ENCODE measurements at places on chromosomes 3 and 15.

DNA sequence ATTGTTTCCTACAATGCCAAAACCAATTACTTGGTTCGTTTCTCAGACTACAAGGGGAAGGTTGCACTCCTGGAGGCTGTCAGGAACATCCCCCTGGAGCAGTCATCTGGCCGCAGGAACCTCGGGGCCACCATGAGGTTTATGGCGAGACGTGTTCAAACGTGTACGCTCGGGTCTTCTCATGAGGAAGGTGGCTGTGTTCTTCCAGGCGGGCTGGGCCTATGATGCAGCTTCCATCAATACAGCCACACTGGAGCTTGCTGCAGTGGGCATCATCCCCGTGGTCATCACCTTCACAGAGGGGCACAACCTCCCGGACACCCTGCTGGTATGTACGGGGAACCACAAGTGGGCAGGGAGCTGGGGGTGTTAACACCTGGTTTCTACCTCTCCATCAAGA lies 94.5 kb upstream of the COL6A5 start:
- DNase-seq: no peak

DNA sequence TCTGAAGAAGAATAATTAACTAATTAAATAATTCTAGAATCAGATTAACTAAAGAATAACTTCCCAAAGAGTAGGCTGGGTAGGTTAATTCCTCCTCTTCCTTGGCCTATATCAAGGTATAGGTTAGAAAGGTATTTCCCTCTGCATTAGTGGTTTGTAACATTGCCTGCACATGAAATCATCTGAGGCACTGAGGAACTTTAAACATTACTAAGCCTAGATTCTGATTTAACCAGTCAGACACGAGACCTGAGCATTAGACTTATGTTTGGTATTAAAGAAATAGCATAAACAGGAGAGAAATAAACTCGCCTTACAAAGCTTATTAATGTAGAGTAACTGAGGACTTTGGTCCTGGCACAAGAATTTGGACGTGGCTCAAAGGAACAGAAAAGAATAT lies 84.2 kb downstream of the FGF7 start:
- no peak for DNase-seq

DNA sequence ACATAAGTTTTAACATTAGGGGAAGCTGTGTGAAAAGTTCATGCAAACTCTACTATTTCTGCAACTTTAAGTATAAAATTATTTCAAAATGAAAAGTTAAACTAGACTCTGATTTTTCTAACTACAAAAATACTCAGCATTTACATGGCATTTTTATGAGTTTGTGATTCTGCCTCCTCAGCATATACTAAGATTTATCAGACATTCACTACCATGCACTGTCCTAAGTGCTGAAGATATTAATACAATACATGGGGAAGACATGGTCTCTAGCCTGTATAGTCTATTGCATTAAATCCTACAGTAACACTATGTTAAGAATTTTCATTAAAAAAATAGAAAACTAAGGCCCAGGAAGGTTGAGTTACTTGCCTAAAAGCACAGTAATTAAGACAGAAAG lies 80.7 kb downstream of the ZNF148 start:
- no peak for DNase-seq

GRCh38 chr3:101189796-101190195 lies 130.6 kb downstream of the IMPG2 start:
- DNase-seq: no peak

DNA sequence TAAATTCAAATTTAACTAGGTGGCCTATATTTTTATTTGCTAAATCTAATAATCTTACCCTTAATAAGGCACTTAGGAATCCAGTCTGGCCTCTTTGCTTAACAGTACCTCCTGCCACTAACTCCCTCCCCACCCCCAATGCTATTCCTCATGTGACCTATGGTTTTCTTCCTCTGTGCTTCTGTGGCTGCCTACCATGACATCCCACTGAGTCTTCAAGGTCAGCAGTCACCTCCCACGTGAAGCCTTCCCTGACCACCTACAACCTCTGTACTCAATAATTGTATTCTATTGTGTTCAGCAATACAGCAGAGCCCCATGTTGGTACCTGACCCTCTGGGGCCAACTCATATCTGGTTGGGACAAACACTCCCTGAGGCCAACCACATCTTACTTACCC lies 9.7 kb downstream of the PARP16 start:
- no peak for DNase-seq

- no peak for DNase-seq
Observed at GRCh38 chr3:152466784-152467183, 198.1 kb downstream of the MBNL1 start.
